ENCODE measurements at places on chromosomes 2 and 18.

DNA sequence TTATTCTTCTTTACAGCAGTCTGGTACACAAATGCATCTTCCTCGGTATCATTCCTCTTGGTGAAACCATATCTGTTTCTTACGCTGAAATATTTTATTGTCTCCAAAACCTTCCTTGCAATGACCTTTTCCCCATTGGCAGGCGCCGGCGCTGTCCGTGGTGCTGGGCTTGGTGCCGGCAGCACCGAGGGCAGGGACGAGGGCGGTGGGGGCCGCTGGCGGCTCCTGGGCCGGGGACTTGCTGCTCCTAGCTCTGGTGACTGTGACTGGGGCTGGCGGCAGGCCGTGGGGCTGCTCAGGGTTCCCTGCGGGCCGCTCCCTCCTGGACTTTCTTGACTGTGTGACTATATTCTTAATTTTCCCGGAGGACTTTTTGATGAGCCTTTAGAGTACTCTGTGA, 72.5 kb downstream of the GPR39 start:
- DNase-seq: no peak

DNA sequence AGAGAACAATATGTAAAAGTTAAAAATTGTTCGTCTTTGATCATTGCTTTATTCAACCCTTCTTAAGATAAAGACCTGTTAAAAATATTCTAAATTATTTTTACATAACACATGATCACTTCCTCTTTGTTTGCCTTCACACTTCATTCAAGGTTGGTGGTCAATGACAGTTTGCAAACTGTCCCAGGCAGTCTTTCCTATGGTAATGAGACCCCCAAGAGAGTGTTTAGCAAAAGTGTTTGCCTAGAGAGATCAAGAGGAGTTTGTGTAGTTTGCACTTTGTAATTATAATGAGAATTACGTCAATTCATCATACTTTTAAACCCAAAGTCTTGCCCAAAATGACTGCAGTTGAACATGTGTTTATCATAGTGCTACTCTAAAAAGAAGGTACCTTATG, 77.2 kb upstream of the ABCA12 start:
- no peak for DNase-seq

DNA sequence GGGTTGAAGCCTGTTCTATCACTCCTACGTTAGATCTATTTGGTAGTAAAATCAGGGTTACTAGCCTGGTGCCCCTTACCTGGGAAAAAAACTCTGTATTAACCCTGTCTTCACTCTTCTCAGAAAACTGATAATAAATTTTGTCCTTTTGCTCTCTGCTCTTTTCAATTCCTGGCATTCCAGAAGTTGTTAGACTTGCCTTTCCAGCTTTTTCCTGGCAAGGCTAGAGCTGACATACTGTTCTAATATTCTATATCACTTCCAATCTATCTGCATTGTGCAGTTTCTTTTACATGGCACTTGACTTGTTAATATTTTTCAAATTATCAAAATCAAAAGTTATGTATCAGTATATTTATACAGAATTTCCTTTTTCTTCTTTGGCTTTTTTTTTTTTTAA, 162.2 kb downstream of the FIGN start:
- no peak for DNase-seq

DNA sequence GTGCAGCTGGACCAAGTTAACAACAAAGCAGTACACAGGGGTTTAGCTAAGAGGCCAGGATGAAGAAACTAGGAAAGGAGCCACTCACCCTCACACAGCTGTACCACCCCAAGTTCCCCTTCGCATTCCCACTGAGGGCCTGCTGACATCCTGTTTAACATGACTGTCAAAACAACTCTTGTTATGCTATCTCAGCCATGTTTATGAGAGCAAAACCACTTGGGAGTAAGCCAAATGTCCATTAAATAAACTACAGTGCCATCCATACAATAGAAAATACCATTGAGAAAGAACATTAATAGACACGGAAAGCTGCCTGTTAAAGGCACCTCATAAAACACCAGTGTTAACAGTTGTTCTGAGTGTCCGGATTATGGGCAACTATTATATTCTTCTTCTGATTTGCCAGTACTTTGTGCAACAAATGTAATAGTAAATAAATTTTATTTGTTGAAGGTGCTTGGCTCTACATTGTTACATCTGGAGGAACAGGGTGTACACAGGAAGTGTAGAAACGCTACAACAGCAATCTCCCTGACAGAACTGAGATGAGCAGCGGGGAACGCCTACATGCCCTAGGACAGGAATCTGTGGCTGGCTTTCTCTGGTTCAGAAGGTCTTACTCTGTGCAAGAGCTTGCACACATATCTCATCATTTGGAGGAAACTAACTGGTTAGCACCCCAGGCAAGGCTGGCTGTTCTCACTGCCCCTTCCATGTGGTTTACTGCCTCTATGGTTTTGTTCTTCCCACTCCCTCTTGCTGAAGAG, 85.6 kb downstream of the EHD3 start:
- DNase-seq: no peak

- no peak for DNase-seq
Observed at GRCh38 chr18:8962855-8963635, 139.5 kb upstream of the NDUFV2 start.

GRCh38 chr2:74188018-74188601, 9.4 kb upstream of the MOB1A start:
- DNase-seq: no peak

DNA sequence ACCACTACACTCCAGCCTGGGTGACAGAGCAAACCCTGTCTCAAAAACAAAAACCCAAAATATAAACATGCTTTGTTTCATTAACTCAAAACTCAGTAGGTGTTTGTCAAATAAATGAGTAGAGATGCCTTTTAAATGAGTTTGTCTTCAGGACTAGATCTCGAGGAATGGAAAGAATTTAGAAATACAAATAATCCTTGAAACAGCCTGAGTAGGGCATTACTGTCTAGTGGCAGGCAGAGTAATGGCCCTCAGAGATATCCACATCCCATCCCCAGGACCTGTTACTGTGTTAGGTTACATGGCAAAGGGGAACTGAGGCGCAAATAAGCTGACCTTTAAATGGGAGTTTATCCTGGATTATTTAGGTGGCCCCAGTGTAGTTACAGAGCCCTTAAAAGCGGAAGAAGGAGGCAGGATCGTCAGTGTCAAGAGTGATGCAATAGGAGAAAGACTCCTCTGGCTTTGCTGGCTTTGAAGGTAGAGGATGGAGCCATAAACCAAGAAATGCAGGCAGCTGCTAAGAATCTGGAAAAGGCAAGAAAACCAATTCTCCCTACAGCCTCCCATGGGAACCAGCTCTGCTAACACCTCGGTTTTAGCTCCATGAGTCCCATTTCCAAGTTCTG, 63.0 kb downstream of the CABLES1 start:
- no peak for DNase-seq

GRCh38 chr2:216740557-216741222, 45.3 kb upstream of the IGFBP5 start:
- no peak for DNase-seq

GRCh38 chr2:95044601-95045000, 19.1 kb downstream of the MAL start:
- no peak for DNase-seq

DNA sequence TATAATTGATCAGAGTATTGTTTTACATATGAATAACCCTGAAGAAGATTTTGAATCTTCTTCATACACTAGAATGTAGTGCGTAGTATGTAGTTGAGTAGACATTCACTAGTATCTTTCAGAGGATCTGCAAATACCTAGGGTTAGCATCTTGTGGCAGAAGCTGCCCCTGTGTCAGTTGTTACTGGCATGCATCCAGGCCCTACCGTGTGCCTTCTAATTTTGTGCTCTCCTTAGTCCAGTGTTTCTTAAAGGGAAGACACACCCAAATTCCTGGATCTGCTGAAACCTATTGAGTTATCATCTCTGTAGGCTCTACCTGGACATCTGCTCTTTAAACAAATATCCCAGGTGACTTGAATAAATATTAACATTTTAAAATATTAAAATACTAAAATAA, 99.7 kb upstream of the SERTAD2 start:
- no peak for DNase-seq

GRCh38 chr2:177478029-177478428, 85.5 kb downstream of the AGPS start:
- DNase-seq: no peak

- DNase-seq: no peak
Observed at GRCh38 chr2:71510196-71510807, 56.9 kb downstream of the DYSF start.

DNA sequence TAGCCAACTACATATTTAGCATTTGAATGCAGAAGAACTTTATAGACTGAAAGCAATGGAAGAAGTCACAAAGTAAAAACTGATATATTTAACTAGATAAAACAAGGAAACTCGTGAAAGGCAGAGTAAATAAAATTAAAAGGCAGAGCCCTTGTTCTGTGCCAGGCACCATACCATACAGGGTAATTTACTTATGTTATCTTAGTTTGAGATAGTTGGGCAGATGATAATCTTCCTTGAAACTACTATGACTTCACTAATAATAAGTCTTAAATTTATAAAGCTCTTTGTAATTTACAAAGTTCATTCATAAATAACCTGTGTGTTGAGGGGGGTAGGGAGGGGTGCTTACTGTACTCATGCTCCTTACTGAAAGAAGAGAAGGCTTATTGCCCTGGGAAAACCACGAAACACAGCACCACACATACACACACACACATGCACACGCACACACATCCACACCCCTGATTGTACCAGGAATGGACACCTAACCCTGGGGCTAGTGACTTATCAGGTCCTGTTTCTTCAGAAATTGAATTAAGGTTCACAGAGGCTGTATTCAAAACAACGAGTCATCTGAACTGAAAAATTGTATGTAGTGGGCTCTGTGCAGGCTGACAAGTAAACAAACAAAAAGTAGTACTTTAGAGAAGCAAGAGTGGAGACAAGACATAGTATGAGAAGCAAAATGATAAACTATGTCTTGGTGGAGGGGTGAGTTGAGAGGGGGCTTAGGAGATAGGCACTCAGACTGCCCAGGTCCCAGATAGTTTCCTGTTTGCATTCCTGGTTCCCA, 38.1 kb downstream of the AGFG1 start:
- no peak for DNase-seq

DNA sequence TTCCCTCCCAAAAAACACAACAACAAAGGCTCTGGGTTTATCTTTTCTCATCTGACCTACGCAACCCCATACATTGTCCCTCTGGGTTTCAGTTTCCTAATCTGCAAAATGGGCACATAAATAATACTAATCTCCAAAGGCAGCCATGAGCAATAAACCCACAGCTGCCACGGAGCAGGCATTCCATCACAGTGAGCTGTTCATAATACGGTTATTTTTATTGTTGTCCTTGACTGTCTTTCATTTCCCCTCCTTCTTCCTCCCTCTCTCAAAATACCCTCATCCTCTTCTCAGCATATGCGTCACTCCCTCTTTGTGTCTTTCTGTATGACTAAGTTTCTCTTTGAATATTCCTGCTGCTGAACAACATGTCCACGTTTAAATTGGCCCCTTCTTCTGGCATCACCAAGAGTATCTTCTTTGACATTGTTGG, 129.8 kb upstream of the CAB39 start:
- peak; percentile 76 for DNase-seq

DNA sequence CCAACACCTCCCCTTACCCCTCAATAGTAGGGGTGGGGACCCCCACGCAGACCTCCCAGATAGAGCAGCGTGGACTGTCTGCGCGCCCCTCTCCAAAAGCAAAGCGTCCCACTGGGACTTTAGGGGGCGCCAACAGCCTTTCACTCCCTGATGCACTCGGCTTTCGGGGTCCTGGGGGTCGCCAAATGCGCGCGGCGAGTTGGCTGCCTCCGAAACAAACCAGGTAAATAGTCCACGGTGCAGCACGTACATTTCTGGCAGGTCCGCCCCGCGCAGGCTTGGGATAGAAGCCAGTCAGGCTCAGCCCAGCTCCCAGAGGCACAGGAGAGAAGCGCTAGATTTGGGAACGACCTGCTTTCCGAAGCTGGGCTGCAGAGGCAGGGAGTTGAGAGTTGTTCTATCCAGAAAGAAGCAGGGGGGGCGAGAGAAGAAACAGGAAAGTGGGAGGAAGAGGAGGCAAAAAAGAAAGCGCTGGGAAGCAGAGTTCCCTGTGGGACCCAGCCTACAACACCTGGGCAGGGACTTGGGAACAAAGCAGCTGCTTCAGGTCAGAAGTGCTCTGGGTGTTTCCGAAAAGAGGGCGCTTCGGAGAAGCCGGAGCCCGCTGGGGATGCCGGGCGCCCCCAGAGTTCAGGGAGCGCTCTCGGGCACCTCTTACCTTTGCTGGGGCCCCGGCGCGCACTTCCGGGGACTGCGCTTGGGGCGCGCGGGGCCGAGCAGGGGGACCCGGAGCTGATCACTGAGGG, 544 bp downstream of the EVA1A start:
- no peak for DNase-seq

DNA sequence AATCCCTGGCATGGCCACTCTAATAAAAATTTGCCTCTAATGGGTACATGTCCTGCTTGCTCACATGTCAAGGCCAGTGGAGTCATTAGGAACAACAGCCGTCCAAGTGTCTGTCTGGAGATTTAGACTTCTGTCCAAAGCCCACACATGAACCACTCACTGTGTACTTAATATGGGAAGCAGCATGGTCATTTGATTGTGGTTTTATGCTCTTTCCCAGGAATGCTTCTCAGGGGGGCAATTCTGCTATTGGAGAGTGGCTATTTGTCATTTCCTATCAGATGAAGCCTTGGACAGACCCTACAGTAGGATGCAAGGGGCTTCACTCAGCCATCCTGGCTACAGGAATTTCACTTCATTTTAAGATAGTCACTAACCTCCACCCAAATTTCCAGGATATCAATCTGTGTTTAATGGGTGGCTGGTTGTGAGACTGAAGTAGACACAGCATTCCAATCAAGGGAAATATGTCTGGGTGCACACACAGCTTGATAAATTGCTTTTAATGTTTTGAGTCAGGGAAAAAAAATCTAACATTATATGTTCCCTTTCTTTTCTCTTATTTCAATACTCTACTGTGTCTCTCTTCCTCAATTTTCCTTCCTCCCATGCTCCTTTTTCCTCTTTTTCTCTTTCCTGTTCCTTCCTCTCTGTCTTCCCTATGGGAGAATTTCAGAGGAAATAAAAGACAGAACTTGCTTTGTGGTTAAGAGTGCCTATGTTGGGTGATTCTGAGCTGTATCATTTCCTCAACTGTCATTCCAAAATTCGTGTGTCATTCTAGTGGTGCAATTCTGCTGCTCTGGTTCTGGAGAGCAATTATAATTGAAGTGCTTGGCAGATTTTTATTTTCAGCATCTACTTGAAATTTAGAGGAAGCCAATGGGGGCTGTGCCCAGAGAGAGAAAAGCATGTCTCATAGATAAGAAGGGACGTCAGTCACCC, 320.1 kb downstream of the OSR1 start:
- no peak for DNase-seq

DNA sequence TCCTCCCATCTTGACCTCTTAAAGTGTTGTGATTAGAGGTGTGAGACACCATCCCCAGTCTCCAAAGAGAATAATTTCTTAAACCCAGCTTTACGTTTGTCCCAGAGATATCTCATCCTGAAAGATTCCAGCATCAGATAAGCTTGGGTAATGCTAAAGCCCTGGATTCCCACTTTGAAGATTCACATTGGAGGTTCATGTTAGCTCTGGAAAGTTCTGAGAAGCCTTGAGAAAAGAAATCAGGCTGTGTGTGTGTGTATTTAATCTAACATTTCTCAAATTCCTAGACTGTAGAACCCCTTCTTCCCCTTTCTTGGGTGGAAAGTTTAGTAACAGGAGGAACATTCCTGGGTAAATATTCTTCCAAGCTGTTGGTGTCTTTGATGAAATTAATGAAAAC, 18.0 kb downstream of the ZNF532 start:
- DNase-seq: no peak
